ENCODE measurements at places on chromosomes 5 and 9. TPM values are rescaled to one million over a fixed set of nuclear protein-coding genes. Genes with fewer than 3 reads are reported as not detected.

- no peak for DNase-seq
Measured at GRCh38 chr5:61637566-61637965, 305.5 kb downstream of the ZSWIM6 start.

PITX1 gene
- total RNA-seq: not detected

IL5 gene
- total RNA-seq: 17.5 TPM

DNA sequence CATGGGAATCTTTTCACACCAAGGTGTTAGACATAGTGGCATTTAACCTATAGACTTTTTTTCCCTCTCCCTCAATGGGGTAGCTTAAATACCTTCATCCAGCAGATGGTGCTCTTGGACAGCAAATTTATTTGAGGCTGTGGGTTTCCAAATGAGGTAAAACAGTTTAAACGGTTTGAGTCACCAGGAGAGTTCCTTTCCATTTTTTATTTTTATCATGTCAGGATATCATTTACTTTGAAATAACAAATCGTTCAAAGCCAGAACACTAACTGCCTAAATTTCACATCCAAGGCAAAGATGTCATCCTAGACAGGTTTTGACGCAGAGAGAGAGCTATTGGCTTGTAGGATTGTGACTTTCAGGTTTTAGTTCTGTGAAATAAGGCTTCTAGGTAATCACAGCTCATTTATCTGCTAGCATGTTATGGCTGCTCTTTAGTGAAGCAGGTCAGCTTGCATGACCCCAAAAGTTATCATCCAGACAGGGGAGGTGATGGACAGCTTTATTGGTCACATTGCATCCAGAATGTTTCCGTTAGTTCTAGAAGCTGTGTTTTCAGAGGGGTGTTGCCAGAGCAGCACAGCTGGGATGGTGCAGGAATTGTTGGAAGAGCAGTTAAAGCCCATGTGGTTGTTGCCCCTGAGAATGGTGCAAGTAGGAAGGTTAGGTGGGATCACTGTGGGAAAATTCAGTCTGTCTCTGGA lies 69.8 kb downstream of the KDM4C start:
- no peak for DNase-seq

DNA sequence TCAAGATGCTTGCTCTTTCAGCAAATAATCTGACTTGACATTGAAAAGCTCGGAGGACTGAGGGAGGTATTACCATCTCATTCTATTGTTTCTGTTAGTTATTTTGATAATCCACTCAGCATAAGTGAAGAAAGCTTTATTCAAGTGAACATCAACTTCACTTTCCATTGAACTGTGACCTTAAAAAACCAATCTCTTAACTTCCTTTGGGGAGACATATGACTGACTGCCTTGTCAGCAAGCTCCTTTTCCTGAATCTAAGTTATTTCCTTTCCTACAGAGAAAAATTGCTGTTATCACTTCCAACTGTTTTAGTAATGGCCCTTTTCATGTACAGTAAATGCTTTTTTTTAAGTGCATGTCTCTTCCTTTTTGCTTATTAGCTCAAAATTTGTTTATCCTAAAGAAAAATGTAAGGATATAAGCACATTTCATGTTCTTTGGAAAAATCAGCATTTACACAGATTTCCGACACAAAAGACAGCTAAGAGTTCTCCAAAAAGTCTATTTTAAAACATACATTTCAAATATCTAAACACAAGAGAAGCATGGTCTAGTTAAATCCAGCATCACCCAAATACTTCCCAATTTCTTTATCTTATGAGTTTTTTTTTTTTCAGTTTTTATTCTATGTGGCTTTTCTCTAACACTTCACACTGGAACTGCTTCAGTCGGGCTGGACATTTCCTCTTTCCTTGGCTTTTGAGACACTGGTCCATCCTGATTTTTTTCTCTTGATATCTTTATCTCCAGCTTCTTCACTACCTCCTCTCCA lies 117.9 kb upstream of the DAB2 start:
- no peak for DNase-seq

PCDHGA7 gene
- 0.08 TPM for total RNA-seq

SLC36A2 gene
- total RNA-seq: not detected

DNA sequence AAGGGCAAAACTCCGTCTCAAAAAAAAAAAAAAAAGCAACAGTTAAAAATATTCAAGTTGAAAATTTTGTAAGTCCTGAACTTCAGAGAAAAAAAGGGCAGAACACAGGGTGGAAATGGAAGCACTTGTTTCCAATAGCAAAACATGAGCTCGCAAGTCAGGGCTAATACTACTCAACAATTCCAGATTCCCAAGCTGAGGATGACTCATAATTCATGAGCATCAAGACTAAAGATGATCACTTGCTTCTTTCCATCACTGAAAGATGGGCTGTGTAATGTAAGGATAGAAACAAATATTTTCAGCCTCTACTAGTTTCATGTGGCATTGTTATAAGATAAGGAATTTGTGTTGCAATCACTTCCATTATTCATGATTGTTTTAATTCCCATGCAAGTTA lies 33.5 kb upstream of the FST start:
- DNase-seq: no peak

PCDHGA10 gene
- 0.40 TPM for total RNA-seq
